Central memory CD8-positive, alpha-beta T cell (primary cell): ENCODE measurements at places on chromosomes 12 and 14.

- no peak for DNase-seq
Measured at GRCh38 chr12:4771960-4772566, 51.9 kb downstream of the GALNT8 start.

DNA sequence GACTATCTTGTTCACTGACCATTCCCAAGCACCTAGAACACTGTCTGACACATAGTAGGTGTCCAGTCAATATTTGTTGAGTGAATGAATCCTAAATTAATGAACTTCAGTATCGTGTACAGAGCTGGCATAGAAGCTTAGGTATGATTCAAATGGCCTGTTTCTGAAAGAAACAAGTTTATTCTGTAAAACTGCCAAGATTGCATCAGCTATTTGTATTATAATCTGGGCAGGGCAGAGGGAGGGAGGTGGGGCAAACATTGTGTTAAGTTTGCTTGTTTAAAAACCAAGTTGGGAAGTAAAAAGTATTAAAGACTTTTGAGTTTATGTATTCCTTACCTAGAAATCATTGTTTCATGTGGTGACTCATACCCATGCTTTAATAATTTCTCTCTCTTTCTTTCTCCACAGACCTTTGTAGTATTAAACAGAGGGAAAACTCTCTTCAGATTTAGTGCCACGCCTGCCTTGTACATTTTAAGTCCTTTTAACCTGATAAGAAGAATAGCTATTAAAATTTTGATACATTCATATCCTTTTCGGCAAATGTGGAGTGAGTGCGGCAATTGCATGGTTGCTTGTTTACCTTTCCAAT lies 92.8 kb downstream of the SCN8A start:
- DNase-seq = no peak

DNA sequence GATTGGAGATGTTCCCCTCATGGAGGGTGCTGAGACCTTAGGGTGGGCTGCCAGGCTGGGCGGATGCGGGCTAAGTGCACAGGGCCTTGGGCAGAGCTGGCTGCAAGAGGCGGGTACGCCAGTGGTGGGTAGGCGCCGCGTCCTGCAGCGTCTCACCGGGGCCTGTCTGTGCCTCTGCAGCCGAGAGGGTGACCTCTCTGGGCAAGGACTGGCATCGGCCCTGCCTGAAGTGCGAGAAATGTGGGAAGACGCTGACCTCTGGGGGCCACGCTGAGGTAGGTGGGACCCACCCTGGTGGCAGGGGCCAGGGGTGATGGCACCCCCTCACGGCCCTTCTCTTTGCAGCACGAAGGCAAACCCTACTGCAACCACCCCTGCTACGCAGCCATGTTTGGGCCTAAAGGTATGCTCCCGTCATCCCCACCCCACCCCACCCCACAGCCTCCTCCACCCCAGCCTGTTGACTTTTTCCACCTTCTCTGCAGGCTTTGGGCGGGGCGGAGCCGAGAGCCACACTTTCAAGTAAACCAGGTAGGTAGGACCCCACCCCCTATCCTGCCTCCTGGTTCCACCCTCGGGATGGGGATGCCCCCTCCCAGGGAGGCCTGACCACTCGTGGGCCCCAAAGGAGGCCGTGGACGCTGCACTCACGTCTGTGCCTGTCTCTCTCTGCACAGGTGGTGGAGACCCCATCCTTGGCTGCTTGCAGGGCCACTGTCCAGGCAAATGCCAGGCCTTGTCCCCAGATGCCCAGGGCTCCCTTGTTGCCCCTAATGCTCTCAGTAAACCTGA lies 1.5 kb downstream of the CRIP1 start:
- peak; percentile 49 for DNase-seq

- DNase-seq = no peak
Measured at GRCh38 chr14:95018821-95019220, 138.5 kb downstream of the DICER1 start.

DNA sequence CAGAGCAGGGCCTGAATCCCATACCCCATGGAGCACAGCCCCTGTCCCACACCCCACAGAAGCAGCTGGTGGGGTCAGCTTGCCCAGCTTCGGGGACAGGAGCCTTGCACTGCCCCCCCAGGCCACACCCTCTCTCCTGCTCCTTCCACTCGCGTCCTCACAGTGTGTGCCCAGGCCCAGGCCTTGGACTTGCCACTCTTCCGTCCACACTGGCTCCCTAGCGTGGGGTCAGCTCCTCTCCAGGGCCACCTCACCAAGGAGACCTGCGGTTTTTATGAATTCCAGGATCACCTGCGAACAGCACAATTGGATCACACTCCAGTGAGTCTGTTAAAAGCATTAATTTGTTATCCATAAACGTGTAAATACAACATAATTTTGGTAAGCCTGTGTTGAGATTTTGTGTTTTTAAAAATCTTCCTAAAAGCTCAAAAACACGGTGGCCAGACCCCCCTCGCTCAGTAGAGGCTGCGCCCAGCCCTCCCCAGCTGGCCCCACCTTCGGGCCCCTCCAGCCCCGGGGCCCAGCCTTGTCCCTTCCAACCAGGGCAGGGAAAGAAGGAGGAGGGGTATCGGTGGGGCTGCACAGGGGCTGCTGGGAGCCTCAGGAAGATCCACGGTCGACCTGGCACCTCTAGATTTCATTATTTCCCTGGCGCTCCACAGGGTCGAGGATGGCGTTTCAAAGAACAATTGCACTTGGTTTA lies 12.0 kb downstream of the GALNT9 start:
- no peak for DNase-seq

GRCh38 chr12:8038659-8039114 lies 6.2 kb downstream of the FOXJ2 start:
- no peak for DNase-seq

- no peak for DNase-seq
Measured at GRCh38 chr14:64789696-64790095, 85.5 kb downstream of the PLEKHG3 start.

DNA sequence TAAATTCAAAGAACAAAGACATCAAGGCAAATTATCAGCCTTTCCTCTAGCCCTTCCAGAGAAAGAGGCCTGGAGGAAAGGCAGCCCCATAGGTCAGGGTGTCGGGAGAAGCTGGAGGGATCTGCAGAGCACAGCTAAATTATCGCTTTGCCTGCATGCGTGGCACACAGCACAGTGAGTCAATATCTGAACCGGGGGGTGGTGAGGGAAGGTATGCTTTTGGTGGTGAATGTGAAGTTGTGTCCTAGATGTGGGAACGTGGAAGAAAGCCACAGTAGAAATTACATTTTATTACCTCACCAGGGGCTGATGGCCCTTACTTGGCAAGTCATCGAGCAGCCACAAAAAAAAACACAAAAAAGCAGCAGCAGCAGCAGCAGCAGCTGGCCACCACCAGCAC lies 243.2 kb downstream of the EGLN3 start:
- DNase-seq = no peak

DNA sequence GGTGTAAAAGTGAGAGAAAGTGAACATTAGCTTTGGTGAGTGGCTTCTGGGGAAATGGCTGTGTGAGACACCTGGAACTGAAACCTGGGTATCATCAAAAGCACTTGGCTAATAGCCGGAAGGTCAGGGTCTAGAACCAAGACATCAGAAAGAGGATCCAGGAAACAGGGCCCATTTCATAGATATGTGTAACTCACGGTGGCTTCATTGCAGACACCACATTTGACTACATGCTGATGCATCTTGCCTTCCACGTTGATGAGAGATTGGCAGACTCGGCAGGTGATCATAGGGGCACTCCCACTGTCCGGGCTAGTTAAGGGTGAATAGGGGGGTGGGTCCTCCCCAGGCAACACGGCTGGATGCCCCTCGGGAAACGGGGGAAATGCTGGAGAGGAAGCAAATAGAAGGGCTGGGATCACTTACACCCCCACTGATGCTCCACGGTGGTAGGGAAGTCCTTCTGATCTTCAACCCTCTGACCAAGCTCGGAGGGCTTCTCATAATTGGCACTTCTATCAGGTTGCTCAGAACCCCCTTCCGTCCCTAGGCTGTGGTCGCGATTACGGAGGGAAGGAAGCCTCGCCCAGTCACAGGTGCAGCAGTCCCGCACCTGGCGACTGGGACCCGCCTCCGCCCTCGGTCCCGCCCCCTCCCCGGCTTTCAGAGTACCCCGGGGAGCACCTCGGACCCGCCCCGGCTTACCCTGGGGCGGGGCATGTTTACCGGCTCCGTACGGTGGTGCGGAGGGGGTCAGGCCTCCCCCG lies 593 bp downstream of the PIP4P1 start:
- no peak for DNase-seq

GRCh38 chr12:77610446-77610845 lies 220.2 kb upstream of the NAV3 start:
- DNase-seq = no peak

DNA sequence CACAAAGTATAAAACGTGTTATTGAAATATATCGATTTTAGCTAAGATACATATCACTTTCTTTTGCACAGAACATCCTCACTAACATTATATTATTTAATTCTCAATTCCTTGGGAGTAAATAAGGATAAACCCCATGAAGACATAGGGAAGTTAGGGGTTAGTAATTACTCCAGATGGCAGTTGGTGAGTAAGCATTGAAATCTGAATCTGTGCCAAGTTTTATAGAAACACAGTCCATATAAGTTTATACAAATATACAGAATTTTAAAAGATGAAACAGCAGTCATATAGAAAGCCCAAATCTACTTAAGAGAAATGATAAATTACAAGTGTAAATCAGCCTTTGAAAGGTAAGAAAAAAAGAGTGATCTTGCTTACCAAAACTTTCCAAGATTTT lies 200.4 kb upstream of the SYT10 start:
- no peak for DNase-seq
